ENCODE measurements at places on chromosomes 16 and 17.

GRCh38 chr17:76083536-76084182, 4.7 kb downstream of the ZACN start:
- DNase-seq, result no peak

GRCh38 chr16:86844695-86845094, 266.3 kb downstream of the FOXL1 start:
- DNase-seq, result no peak

DNA sequence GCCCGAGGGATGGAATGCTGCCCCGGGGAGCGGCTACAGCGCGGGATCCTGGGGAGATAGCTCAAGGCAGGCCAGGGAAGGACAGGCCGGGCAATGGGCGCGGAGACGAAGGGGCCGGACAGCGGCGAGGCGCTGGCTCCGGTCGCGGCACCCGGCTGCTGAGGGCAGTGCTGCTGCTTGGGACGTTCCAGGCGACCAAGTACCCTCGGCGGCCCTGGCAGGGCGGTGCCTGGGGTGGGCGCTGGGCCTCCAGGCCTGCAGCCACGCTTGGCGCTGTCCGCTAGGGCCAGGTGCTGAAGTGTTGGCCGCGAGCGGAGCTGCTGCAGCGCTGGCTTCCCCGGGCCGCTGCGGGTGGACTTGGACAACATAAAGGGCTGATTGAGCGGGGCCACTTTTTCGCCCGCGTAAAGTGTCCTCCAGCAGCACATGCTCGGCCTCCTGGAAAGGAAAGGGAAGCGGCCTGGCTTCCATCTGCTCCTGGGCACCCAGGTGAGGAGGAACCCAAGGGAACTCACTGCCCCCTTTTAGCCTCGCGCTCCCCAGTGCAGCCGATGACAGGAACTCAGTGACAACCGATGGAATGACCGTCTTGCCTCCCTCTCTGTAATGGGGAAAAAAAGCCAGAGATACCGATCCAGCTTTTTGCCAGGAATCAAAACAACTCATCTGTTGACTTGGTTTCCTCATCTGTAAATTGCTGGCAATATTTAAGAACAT, 23.7 kb downstream of the CLEC3A start:
- DNase-seq, result peak; percentile 12

DNA sequence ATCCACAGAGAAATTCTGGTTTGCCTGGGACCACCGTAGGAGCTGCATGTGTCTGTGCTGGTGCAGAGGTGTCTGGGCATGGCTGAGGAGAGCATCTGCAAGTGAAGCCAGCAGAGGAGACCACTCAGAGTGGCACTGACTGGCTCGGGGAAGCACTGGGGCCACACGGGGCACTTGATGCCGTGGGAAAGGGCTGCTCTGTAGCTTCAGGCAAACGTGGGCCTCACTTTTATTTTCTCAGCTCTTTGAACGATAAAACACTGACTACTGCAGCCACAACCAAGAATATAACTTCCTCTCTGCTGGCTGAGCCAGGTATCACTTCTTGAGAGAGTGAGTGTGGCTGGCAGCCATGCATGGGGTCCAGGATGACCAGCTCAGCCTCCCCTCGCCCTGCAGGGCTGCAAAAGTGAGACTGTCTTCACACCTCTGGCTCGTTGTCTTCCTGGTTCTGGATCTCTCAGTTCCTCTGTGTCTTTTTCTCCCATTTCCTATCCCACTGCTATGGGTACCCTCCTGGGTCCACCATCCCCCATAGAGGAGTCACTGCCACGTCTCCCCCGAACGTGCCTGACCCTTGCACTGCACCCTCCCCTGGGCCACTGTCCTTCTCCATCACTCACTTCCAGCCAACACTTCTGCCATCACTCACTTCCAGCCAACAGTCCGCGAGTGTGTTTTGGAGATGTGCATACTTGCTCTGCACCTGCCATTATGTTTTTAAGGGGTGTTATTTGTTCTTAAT, 201.4 kb upstream of the CHMP6 start:
- DNase-seq, result peak; percentile 36

GRCh38 chr16:72999541-73000019, 48.3 kb downstream of the ZFHX3 start:
- no peak for DNase-seq

DNA sequence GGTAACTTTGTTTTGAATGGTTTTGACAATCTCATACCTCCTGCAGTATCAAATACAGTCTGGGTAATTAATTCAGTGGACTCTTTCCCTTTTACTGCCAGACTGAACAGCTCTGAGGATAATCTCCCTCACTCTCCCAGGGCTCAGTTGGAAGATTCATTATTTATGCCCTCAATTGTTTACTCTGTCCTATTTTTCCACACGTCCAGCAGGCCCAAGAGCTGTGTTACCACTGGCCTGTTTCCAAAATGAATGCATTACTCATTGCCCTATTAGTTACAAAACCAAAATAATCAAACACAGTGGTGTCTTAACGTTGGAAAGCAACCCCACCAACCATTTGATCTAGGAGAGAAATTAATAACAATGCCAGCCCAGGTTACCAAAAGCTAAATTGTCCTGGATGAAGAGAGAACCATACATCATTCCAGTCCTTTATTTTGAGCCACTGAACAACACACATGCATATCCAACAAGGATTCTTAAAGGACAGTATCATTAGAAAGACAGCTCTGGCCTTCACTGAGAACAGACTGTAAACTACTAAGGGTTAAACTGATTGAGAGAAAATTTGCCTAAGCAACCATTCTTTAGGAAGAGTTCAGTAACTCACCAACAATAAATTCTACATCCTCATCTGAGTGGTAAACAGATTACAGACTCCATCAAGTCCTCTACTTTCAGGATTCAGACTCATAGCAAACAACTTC, 34.5 kb downstream of the FAM222B start:
- peak; percentile 88 for DNase-seq

DNA sequence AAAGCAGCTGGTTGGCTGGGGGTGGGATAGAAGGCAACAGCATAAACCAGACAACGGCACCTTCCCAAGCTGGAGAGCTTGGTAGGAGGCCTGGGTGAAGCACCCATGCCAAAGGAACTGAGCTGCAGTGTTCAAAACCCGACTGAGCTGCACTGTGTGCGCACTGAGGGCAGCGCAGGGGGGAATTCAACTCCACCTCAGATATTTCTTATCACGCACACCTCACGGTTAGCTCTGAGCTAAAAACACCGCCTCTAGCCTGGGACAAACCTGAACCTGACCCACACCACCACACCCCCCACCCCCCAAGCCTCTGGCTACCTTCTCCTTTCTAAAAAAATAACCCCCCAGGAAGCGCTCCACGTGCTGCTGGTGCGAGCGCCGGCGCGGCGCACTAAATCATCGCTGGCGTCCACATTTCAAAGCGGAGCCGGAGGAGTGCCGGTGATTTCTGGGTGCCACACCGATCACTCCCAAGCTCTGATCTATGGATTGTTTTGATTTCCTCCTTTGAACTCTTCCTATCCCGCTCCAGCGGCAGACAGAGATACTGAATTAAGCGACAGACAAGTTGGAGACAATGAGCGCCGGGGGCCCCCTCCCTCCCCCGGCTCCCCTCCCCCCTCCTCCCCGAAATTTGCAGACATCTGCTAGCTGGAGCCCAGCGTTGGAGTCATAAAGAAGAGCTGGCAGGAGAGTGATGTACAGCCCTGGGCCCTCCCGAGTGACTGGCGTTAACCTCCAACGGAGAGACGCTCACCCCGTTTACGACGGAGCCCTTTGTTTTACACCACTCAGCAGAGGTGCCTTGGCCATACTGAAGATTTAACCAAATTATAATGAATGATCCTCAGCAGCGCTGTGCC, 85.0 kb downstream of the NOG start:
- no peak for DNase-seq

- DNase-seq, result peak; percentile 37
These were observed 342.3 kb downstream of the SNX29 start for GRCh38 chr16:12318661-12319427.

DNA sequence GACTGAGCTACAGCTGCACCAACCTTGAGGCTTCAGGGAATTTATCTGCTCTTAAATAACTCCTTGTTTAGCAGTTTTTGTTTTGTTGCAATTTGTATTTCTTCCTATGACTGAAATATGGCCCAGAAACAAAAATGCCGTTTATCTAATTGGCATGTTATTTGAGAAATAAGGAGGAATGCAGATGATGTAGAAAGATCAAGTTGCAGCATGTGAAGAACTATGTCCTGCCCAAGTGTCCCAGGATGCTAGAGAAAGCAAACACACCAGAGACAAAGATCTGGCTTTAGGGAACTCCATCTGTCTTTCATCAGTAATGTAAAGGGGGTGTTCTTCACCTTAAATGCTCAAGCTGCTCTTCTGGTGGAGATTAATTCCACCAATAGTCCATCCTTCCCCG, 29.7 kb downstream of the USP31 start:
- peak; percentile 23 for DNase-seq

DNA sequence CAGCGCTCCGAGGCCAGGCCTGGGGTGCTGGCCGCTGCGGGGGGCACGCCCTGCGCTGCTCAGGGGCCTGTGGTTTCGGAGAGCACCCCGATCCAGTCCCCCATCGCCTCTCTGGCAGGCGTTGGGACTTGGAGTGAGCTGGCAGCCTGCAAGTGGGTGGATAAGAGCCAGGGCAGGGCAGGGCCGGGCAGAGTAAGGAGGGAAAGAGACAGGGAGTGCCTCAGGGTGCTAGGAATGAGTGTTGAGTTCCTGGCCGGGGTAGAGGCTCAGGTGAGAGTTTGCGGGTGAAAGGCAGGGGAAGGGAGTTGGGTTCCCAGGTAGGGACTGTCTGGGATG, 1.3 kb downstream of the CDH13 start:
- DNase-seq, result peak; percentile 72

- DNase-seq, result no peak
These were observed 20.3 kb downstream of the G6PC1 start for GRCh38 chr17:42920922-42921321.
